ENCODE measurements at places on chromosomes 11 and 22.

DNA sequence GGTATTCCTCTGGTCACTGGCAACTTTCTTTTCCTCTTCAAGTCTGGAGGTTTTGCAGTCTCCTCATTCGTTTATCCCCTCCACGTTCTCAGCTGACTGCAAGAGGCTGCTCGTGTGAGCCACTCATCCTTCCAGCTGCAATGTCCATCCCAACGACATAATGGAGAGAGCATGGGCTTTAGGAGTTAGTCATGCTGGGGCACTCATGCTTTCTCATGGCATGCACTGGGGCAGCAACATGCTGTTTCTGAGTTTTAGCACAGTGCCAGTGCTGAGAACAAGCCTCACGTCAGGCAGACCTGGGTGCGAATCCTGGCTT lies 7.1 kb downstream of the DCPS start:
- DNase-seq, result no peak

- DNase-seq, result no peak
Measured at GRCh38 chr11:12213883-12214282, 103.5 kb downstream of the MICAL2 start.

GRCh38 chr22:37229805-37230672 lies 14.0 kb downstream of the RAC2 start:
- DNase-seq, result peak; percentile 89

DNA sequence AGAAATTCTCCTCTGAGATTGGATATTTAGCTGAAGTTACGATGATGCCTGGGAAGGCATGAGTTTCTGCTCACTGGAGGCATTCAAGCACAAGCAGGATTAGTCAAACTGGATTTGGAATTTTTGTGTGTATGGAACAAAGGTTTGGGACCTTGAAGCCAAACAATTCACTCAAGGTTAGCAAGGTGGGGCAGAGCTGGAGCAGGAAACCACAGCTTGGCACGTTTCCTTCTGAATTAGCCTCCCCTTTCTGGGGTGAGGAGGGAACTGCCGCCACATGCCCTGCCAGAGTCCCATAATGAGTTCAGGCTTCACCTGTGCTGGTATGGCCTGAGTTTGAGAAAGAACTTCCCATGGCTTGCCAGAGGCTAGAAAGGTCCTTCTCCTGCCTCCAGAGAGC lies 50.9 kb upstream of the RRAS2 start:
- DNase-seq, result no peak

DNA sequence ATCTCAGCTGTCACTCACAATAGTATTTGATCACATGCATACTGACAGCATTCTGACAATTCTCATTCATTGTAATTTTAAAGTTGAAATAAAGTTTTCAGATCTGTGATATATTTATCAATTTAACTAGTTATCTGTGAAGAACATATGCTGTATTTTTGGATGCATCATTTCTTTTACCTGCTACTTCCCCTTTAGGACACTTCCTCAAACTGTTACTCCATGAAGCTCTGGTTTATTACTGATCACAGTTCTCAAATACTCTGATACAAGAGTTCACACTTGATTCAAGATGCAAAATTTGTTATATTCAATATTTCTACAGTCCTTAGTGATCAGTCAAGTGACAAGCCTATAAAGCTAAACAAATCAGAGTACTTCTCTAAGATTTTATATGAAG lies 1655.2 kb downstream of the LRRC4C start:
- DNase-seq, result no peak

DNA sequence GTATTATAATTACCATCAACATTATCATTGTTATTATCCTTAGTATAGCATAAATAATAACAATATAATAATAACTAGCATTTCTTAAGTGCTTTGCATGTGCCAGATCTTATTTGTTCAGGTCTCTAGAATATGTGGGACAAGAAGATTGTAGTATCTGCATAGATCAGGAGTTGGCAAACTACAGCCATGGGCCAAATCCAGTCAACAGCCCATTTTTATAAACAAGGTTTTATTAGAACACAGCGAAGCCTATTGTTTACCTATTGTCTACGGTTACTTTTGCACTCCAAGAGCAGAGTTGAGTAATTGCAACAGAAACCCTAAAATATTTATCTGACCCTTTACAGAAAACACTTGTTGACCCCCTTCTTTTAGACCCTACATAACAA lies 81.4 kb downstream of the SLC1A2 start:
- DNase-seq, result no peak

- DNase-seq, result peak; percentile 97
Measured at GRCh38 chr11:65329944-65330403, 3.7 kb upstream of the DPF2 start.

- no peak for DNase-seq
Measured at GRCh38 chr11:16844268-16844771, 105.9 kb downstream of the C11orf58 start.

DNA sequence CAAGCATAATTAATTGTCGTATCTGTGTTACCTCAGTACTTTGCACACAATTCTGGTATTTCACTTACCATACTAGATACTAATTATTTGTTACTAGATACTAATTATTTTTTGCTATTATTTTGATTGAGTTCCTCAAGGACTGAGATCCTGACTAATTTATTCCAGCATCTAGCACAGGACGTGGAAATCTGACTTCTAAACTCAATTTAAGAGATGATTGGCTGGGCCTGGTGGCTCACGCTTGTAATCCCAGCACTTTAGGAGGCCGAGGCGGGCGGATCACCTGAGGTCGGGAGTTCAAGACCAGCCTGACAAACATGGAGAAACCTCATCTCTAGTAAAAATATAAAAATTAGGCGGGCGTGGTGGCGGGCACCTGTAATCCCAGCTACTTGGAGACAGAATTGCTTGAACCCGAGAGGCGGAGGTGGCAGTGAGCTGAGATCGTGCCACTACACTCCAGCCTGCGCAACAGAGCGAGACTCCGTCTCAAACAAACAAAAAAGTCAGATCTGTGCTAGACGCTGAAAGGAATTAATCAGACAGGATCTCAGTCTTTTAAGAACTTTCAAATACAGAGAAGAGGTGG lies 527 bp upstream of the MRPL48 start:
- no peak for DNase-seq

GRCh38 chr22:46364341-46365165 lies 29.0 kb downstream of the TRMU start:
- DNase-seq, result no peak

DNA sequence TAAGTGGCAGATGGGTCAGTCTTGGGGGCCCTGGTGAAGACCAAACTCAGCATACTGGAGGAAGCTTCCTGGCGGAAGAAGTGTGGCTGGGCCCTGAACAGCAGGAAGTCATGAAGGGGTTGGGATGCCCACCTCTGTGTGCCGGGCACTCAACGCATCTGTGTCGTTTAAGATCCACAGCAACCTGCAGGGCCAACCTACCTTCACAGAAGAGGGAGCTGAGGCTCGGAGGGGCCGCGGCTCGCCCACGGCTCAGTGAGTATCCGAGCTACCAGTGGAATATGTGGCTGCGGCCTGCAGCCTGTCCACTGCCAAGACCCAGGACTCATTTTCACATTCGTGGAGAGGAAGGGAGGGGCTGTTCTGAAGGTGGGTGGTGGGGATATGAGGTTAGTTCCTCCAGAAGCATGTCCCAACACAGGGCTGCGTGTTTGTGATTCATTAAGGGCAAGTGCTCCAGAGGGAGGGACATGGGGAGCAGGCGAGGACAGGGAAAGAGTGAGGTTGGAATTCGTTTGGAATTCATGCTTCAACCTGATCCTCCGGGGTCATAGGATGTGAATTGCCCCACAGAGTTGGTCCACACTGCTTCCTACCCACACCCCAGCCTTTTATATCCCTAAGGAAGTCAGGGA lies 99.6 kb downstream of the MPPED1 start:
- no peak for DNase-seq

DNA sequence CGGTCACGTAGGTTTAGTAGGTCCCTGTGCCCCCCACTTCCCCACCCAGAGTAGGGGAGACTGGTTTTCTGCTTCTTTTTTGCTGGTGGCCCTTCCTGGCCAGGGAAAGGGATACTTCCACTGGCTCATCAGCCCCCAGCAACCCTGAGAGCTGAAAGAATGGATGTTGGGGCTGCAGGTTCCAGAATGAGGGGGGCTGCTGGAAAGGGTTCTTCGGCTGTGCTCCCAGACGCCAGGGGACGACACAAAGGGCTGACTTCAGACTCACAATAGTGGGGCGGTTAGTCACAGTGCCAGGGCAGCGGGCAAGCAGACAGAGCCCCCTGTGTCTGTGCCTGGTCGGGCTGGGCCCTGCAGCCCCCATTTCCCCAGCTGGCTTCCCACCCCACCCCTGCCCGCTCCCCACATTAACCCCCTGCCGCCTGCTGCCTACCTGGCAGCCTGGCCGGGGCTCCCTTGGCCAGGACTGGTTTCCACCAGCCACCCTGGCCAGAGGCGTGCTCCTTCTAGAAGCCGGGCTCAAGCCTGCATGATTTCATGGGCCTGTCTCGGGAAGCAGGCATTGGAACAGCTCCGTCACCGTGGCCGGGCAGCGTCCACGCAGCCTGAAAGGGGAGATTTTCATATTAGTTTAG lies 79.1 kb upstream of the WNT7B start:
- DNase-seq, result no peak

- no peak for DNase-seq
Measured at GRCh38 chr11:64857485-64857884, 13.0 kb upstream of the CDC42BPG start.

DNA sequence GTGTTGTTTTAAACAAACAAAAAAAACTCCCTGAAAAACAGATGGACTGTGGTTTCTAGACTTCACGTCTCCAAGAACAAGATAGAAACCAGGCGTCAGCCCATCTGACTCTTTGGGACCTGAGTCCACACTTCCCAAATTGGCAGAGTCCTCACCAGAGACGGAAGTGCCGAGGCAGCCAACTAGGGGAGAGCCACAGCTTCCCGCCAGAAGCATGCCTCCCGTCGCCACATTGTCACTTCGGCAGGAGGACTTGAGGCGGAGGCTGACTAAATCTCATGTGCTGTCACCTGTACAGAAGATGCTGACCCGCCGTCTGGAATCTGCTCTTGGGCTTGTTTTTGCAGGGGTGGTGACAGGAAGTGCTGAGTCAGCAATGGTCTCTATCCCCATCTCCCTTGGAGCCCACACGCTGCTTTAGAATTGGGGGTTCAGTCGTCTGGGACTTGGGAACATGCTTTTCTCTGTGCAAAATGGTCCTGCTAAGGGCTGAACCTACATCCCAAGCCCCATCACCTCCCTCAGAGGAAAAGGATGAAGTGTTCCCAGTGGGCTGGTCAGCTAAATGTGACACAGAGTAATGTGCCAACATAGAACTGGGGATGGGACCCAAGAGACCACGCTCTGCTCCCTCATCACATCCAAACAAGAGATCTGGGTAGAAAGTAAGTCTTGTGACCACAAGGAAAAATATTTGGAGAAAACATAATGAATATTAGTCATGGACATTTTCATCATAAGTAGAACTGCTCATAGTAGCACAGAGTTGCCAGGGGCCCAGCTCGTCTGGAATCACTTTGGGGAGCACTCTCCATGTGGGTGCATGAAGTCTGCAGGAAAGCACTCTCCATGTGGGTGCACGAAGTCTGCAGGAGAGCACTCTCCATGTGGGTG lies 152.9 kb downstream of the SNX19 start:
- peak; percentile 49 for DNase-seq
